ENCODE measurements at places on chromosomes 12 and 14.
A peak's percentile ranks its signal among the peaks of the same experiment; 100 is the strongest.

- DNase-seq = no peak
Observed at GRCh38 chr14:26395726-26396125, 202.1 kb downstream of the NOVA1 start.

DNA sequence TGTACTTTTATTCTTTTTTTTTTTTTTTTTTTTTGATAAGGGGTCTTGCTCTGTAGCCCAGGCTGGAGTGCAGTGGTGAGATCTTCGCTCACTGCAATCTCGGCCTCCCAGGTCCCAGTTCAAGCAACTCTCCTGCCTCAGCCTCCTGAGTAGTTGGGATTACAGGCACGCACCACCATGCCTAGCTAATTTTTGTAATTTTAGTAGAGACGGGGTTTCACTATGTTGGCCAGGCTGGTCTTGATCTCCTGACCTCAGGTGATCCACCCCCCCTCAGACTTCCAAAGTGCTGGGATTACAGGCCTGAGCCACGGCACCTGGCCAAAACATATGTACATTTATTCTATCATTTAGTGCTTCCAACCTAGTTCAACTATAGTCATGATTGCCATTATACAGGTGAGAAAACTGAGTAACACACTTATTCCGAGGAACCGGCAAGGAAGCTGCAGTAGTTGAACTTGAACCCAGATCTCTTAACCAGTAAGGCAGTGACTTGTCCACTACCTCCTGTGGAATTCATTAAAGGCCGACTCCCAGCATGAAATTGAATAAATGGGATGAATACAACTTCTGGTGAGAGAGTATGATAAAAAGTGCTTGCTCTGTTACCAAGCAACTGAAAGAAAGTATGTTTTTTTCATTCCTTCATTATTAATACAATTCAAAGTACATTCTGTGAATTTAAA is 755 bp upstream of the ATF7IP start:
- no peak for DNase-seq

DNA sequence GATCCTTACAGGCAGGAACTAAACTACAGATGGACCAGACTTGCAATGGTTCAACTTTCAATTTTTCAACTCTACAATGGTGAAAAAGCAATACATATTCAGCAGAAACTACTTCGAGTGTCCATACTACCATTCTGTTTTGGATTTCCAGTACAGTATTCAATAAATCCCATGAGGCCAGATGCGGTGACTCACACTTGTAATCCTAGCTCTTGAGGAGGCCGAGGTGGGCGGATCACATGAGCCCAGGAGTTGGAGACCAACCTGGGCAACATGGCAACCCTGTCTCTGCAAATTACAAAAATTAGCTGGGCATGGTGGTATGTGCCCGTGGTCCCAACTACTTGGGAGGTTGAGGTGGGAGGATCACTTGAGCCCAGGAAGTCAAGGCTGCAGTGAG is 336.1 kb downstream of the MED13L start:
- DNase-seq = peak; percentile 27

DNA sequence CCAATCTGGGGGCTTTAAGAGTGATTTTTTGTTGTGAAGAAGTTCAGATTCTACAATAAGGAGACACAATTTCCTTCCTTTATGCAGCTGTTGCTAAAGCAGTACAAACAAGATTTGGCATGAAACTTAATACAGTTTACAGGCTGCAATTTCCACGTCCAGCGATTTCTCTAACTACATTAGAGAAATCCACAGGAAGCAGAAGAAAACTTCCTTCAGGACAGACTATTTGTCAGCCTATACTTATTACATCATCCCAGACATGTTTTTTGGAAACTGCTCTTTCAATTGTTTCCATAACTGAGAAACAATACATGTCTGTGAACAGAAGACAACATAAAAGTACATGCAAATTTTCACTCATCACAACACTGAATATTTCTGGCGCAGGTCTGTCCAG is 204.3 kb downstream of the TTC7B start:
- DNase-seq = no peak

- DNase-seq = no peak
Observed at GRCh38 chr12:115386946-115387345, 703.0 kb upstream of the TBX3 start.

DNA sequence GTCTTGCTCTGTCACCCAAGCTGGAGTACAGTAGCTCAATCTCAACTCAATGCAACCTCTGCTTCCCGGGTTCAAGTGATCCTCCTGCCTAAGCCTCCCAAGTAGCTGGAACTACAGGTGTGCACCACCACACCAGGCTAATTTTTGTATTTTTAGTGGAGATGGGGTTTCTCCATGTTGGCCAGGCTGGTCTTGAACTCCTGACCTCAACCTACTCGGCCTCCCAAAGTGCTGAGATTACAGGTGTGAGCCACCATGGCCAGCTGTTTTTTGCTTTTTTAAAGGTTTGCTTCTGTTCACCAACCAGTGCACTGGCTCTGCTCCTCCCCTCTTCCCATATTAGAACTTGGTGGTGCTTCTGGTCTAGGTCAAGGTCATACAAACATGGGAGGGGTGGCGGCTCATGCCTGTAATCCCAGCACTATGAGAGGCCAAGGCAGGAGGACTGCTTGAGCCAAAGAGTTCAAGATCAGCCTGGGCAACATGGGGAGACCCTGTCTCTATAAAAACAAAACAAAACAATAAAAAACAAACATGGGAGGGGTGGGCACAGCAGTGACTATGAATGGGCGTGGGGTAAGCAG is 20.4 kb upstream of the PAPOLA start:
- no peak for DNase-seq

GRCh38 chr14:105332350-105332874 is 17.9 kb downstream of the PACS2 start:
- DNase-seq = no peak

GRCh38 chr12:45743247-45743646 is 13.7 kb downstream of the ARID2 start:
- DNase-seq = no peak

GRCh38 chr12:28742791-28743190 is 406.3 kb upstream of the FAR2 start:
- DNase-seq = peak; percentile 1

- DNase-seq = no peak
Observed at GRCh38 chr14:79229383-79229909, 981.9 kb downstream of the DIO2 start.

- no peak for DNase-seq
Observed at GRCh38 chr12:108633534-108634248, at the start of gene SELPLG. SELPLG (minus strand) TSS chr12:108633894; CDS start chr12:108624307, 9,587 bp downstream.

- no peak for DNase-seq
Observed at GRCh38 chr12:6065863-6066199, 58.6 kb downstream of the VWF start.

- DNase-seq = peak; percentile 62
Observed at GRCh38 chr12:78062786-78063185, 232.1 kb downstream of the NAV3 start.

DNA sequence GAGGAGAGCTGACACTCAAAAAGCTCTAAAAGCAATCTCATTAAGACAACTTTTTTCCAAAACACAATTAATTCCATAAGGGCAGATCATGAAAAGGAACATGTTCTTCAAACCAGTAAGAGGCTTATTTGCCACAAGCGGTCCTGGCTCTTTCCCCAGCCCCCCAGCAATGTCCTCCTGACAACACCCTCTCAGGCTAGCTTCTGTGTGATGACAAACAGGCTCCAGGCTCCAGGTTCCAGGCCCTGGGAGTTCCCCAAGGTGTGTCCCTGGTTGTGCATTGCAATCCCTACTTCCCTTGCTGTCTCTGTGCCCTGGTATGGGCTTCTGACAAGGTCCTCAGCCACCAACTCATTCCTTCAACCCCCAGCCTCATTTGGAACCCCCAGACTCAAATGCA is 8.9 kb downstream of the HVCN1 start:
- DNase-seq = no peak

DNA sequence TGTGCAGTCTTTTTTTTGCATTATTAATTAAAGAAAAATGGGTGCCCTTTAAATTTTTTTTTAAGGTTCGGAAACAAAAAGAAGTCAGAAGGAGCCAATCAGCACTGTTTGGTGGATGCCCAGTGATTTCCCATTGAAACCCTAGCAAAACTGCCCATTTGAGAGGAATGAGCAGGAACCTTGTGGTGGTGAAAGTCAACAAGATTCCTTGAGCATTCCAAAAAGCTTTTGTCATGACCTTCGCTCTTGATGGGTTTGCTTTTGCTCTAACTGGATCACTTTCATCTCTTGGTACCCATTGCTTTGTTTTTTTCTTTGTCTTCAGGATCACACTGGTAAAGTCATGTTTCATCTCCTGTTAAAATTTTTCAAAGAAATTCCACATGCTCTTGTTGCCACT is 54.1 kb downstream of the ADIPOR2 start:
- DNase-seq = peak; percentile 46

DNA sequence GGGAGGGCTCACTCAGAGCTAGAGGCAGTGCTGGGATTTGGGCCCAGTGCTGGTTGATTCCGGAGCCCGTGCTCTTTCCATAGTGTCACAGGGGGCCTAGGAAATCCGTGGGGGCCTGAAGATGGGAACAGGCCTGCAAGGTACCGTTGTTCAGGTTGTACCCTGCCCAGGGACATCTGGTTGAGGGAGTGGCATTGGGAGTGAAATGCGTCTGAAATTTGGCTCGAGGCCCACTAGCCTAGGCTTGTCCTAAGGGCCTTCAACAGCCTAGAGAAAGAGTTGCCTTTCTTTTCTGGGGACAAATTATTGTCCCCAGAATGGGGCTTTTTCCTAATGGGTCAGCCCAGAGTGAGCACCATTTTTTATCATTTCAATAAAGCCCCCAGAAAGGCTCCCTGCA is 26.4 kb upstream of the FAM222A start:
- DNase-seq = no peak

GRCh38 chr12:18979401-18980126 is 150.0 kb upstream of the PLEKHA5 start:
- DNase-seq = no peak

GRCh38 chr12:25017336-25017735 is 68.4 kb upstream of the BCAT1 start:
- DNase-seq = peak; percentile 30

DNA sequence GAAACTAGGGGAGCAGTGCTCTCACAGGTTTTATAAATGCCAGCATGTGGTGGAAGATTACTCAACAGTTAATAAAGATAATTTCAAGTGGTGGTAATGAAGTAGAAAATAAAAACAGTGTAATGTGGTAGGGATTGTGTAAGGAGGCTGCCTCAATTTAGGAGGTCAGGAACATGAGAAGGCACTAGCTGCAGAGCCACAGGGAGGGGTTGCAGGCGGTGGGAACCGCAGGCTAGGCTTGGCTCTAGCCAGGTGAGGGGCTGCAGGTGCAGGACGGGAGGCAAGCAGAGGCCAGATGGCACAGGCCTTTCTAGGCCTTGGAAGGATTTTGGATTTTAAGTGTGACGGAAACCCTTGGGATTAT is 768 bp downstream of the METTL25 start:
- peak; percentile 1 for DNase-seq

- no peak for DNase-seq
Observed at GRCh38 chr14:21042918-21043317, 756 bp downstream of the RNASE7 start.

- DNase-seq = peak; percentile 46
Observed at GRCh38 chr14:77615361-77616132, 890 bp downstream of the SPTLC2 start.
